NCI-H1105 treated with DMSO at 0.1 percent for 48 hours (cell line): ENCODE measurements at places on chromosomes 6 and 20.

GRCh38 chr20:42026599-42026998, 408.4 kb upstream of the CHD6 start:
- DNase-seq: no peak

GRCh38 chr20:57374931-57375651, 16.1 kb upstream of the RBM38 start:
- DNase-seq: no peak

- DNase-seq: peak; percentile 90
Observed at GRCh38 chr6:32177183-32177787, 920 bp upstream of the RNF5 start.

- no peak for DNase-seq
Observed at GRCh38 chr6:108363113-108363512, 68.3 kb downstream of the AFG1L start.

- DNase-seq: no peak
Observed at GRCh38 chr20:3403741-3404140, 3.7 kb downstream of the DNAAF9 start.

- no peak for DNase-seq
Observed at GRCh38 chr6:166165558-166166313, 1.9 kb downstream of the TBXT start.

DNA sequence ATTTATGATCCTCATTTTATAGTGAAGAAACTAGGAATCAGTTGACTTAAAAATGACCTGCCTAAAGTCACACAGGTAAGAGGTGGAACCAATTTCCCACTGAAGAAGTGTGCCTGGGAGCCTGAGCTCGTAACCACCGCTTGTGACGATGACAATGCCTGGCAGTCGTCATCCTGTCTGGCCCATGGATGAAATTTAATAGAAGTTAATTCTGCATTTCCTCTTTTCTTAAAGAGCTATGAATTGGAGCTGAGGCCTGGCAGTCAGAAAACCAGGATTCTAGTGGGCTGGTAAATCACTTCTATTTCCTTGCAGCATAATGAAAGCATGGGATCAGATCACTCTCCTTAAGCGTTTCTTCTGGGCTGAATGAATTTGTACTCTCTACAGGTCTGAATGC, 200.0 kb upstream of the SGK1 start:
- no peak for DNase-seq

GRCh38 chr20:13677241-13677640, 38.5 kb upstream of the TASP1 start:
- no peak for DNase-seq

GRCh38 chr6:96624957-96625356, 62.0 kb downstream of the FHL5 start:
- no peak for DNase-seq

DNA sequence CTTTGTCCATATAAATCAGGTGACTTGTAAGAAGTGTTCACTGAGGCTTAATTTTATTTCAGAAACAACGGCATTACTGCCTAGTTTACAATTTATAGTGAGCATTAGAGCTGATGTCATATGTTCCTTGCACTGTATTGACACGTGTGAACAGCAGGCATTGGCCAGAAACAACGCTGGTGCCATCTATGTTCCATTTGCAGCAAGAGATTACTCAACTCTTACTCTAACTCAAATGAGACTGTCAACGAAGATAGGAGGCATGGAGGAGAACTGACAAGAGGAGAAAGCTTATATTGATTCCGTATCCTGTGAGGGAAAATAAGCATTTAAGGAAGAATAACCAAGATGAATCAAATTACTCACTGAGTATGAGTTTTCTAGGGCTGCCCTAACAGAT, 48.4 kb downstream of the MTFR2 start:
- no peak for DNase-seq

GRCh38 chr6:132190097-132190814, 211.0 kb downstream of the MOXD1 start:
- no peak for DNase-seq
